Uterus (tissue), 4 donors: ENCODE measurements at places on chromosomes 7 and 10. TPM values are rescaled to one million over a fixed set of nuclear protein-coding genes. Genes with fewer than 3 reads are reported as not detected.

The NEUROG3 gene
- total RNA-seq = not detected

The HMX3 gene
- not detected for total RNA-seq

The TRIL gene
- total RNA-seq = 7.4 TPM

The SCART1 gene
- 8.2 TPM for total RNA-seq

The DYDC2 gene
- 0.73 TPM for total RNA-seq

The ARHGEF35 gene
- total RNA-seq = 4.6 TPM

The IRF5 gene
- 52.5 TPM for total RNA-seq

The SKIDA1 gene
- 0.26 TPM for total RNA-seq

The TACC2 gene
- 16.5 TPM for total RNA-seq

The LIPF gene
- total RNA-seq = not detected

The MCU gene
- 35.5 TPM for total RNA-seq

The ADGRA1 gene
- total RNA-seq = not detected

The GIMAP6 gene
- 37.3 TPM for total RNA-seq

The CRPPA gene
- 4.9 TPM for total RNA-seq

The FAM237B gene
- total RNA-seq = not detected

The PBLD gene
- total RNA-seq = 14.0 TPM

The FZD8 gene
- 14.9 TPM for total RNA-seq

The SOSTDC1 gene
- 14.2 TPM for total RNA-seq

The SPDYE1 gene
- not detected for total RNA-seq

The WIPF3 gene
- 0.35 TPM for total RNA-seq

The WASHC2C gene
- total RNA-seq = 25.0 TPM

The GHRHR gene
- total RNA-seq = not detected

The GDF2 gene
- not detected for total RNA-seq

The GRK5 gene
- total RNA-seq = 15.6 TPM

The LRRC18 gene
- 0.21 TPM for total RNA-seq

The PTF1A gene
- total RNA-seq = not detected

The GRB10 gene
- 72.6 TPM for total RNA-seq

The FRAT2 gene
- total RNA-seq = 2.4 TPM

The ENKUR gene
- 10.0 TPM for total RNA-seq

The FAM25G gene
- not detected for total RNA-seq

The SLC26A5 gene
- 0.28 TPM for total RNA-seq

The PRKCQ gene
- total RNA-seq = not detected

The PKD1L1 gene
- 0.41 TPM for total RNA-seq

The CRYGN gene
- 2.9 TPM for total RNA-seq

The PALD1 gene
- 13.8 TPM for total RNA-seq

The AEBP1 gene
- 395 TPM for total RNA-seq

The LBX1 gene
- not detected for total RNA-seq

The PDZD7 gene
- total RNA-seq = under 0.01 TPM

The SGPL1 gene
- 13.3 TPM for total RNA-seq

The LDB3 gene
- total RNA-seq = 2.6 TPM

The ASZ1 gene
- total RNA-seq = not detected
